Epithelial cell of esophagus (primary cell): ENCODE measurements at places on chromosomes 16 and 17.

GRCh38 chr17:80584176-80584905 is 39.7 kb downstream of the RPTOR start:
- DNase-seq, result no peak

DNA sequence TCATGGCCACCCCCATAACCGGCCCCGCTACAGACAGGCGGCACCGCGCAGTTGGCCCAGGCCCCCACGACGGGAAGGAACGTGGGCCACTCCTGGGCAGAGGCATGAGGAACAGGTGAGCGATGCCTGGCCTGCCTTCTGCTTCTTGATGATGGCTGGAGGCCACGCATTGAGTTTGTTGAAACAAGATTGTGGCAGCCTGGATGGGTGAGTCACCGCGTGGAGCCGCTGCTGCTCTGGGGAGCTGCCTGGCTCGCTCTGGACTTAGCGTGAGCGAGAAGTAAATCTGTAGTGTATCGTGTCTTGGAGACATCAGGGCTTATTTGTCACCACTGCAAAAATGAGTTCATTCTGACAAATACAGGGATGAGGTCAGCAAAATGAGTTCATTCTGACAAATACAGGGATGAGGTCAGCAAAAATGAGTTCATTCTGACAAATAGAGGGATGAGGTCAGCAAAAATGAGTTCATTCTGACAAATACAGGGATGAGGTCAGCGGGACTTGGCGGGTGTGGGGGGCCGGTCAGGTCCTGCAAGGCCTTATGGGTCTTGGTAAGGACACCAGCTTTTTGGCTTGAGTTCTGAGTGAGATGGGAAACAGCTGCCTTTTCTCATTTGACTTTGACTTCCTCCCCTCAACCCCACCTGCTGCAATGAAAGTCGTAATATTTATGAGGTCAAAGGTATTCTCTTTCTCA is 93.0 kb downstream of the SEC14L1 start:
- DNase-seq, result peak; percentile 72

GRCh38 chr16:12081048-12081404 is 104.5 kb downstream of the SNX29 start:
- DNase-seq, result no peak

DNA sequence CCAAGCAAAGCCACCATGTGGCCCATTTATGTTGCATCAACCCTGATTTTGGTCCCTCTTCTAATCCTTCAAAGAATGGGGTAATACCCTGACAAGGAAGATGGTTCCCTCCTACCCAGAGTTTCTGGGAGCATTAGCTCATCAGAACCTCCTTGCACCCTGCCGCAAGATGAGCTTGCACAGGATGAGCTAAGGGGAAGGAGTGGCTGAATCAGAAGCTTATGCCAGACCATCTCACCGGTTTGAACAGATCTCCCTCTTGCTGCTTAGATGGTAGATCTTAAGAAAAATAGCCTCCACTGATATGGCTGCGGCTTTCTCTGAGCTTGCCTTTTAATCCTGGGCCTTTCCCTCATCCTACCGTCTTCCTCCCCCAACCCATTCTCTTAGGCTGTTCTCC is 175.1 kb downstream of the SOX9 start:
- DNase-seq, result peak; percentile 71

- peak; percentile 78 for DNase-seq
These were observed 28.0 kb upstream of the MAF start for GRCh38 chr16:79628501-79628975.

- no peak for DNase-seq
These were observed 28.9 kb upstream of the CFAP20 start for GRCh38 chr16:58157951-58158540.

DNA sequence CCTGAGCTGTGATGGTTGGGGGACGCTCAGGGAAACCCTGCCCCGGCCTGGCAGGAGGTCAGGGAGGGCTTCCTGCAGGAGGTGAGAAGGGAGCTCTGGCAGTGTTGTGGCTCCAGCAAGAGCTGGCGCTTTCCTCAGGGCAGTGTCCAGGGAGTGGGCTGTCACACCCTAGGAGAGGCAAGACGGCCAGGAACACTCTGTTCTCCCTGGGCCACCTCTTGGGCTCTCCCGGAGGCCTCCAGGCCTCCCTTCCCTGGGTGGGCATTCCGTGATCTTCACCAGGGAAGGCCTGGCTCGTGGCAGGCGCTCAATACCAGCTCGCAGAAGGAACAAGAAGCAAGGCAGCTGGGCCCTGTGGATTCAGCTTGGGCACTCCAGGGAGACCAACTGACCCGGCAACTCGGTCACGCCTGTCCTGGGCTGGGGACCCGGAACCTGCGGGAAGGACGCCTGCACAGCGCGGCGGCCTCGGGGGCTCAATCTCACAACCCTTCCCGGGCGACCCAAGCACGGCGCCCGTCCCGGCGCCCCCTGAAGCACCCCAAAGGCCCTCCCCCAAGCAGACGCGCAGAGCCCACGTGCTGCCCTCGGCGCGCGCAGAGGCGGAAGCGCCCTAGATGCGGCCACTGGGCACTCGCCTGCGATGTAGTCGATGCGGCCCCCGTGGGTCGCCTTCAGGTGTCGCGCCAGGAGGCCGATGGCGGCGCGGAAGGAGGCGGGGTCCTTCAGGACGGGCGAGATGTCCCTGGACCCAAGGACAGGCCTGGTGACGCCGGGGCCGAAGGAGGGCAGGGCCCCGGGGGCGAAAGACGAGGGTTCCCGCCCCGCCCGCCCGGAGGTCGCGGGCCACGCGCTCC is 588 bp downstream of the APRT start:
- peak; percentile 80 for DNase-seq

- no peak for DNase-seq
These were observed 23.7 kb downstream of the SLC43A2 start for GRCh38 chr17:1604831-1605528.

DNA sequence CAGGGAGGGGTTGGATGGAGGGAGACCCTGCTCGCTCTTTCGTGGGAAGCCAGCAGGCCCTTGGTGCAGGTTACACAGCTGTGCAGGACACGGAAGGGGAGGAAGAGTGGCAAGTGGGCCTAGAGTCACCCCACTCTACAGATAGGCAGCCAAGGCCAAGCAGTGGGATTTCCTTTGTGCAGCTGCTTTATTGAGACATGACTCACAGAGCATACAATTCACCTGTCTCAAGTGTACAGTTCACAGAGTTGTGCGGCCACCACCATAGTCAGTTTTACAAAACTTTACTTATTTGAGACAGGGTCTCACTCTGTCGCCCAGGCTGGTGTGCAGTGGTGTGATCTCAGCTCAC is 91.2 kb upstream of the CIBAR2 start:
- DNase-seq, result peak; percentile 31

- DNase-seq, result no peak
These were observed 28.3 kb downstream of the TRPV2 start for GRCh38 chr17:16443511-16444257.

- DNase-seq, result no peak
These were observed 29.1 kb downstream of the STAT3 start for GRCh38 chr17:42359133-42359532.

DNA sequence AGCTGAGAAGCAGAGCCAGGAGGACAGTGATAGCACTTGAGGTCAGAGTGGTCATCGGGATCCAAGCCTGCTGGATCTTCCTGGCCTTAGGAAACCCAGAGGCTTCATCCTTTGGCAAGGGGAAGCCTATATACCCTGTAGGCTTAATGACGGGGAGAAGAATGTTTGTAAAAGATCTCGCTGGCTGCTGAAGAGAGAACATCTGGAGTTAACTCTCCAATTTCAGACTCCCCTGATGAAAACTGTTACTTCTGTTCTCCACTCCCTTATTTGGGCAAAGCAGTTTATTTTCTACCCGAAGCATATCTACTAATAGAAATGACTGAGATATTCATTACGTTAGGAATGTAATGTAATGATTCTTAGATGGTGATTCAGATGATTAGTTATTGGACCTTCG is 487.0 kb downstream of the CDH13 start:
- no peak for DNase-seq

DNA sequence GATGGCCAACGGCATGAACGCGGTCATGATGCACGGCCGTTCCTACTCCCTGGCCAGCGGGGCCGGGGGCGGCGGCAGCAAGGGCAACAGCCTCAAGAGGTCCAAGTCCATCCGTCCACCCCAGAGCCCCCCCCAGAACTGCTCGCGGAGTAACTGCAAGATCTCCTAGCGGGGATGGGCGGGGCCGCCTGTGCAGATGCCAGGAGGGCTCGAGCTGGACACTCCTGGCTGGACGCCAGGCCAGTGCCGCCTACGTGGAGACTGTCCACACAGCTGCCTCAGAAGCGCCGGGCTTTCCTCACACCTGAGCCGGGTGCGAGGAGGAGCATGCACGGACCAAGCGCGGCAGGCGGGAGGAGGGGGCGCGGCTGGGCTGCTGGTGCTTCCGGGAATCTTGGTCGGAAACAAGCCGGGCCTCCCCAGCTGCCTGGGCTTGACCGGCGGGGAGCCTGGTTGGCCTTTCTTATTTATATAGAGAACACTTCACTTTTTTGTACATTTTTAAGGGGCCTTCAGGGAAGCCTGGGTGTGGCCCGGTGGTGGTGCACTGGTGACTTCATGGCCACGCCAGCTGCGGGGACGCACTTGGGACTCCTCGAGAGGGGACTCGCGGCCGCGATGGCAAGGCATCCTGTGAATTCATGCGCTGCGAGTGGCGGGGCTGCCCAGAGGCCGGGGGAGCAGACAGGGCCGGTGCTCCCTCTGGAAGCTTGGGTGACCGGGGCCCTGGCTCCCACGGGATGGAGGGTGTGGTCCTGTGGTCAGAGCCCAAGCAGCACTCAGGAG is 3.1 kb upstream of the WFIKKN1 start:
- no peak for DNase-seq

GRCh38 chr17:75036643-75037268 is 10.0 kb downstream of the ATP5PD start:
- peak; percentile 74 for DNase-seq

GRCh38 chr16:87691686-87692079 is 74.1 kb downstream of the KLHDC4 start:
- DNase-seq, result no peak

DNA sequence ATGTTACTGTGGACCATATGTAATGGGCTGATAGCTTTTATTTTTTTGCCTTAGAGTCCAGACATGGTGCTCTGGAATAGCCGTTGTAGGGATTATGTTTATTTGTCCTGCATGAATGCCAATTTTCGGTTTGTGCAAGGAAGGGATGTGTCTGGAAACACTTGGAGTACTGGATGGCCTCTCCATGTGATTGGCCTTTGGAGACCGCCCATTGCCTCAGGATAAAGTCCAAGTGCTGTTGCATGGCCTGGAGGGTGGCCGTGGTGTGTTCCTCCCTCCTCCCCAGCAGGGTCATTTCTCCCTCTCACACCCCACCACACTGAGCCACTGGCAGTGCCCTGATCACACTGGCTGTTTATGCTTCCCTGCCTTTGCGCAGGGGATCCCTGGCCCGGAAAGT is 93.9 kb downstream of the MSI2 start:
- no peak for DNase-seq

- peak; percentile 90 for DNase-seq
These were observed 24.7 kb downstream of the IL21R start for GRCh38 chr16:27426423-27427408.

- peak; percentile 19 for DNase-seq
These were observed 543 bp downstream of the TXNDC11 start for GRCh38 chr16:11742093-11742535.

DNA sequence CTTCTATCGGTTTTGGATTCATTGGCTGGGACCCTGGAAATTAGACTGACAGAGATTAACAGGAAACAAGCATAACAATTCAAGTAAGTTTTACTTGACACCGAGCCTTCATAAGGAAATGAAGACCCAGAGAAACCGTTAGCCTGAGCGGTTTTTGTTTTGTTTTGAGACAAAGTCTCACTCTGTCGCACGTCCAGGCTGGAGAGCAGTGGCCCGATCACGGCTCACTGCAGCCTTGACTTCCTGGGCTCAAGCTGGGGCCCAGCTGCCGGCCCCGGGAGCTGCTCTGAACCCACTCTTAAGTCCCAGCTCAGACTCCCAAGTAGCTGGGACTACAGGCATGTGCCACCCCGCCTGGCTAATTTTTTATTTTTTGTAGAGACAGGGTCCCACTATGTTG is 321.3 kb downstream of the SEC14L1 start:
- no peak for DNase-seq

DNA sequence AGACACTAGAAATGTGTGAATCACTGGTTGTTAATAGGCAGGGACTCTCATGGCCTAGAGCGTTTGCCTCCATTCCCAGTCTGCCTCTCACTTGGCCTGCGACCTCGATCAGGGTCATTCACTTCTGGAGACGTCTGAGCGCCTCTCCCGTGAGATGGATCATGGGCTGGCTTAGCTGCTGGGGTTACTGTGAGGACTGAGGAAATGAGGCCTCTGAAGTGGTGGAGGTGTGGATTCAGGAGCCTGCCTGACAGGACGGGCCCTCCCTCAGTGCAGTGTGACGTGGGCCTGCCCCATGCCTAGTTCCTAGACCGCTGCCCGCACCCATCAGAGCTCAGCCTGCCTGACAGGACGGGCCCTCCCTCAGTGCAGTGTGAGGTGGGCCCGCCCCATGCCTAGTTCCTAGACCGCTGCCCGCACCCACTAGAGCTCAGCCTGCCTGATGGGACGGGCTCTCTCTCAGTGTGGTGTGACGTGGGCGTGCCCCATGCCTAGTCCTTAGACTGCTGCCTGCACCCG is 61.9 kb downstream of the BANP start:
- DNase-seq, result peak; percentile 58

DNA sequence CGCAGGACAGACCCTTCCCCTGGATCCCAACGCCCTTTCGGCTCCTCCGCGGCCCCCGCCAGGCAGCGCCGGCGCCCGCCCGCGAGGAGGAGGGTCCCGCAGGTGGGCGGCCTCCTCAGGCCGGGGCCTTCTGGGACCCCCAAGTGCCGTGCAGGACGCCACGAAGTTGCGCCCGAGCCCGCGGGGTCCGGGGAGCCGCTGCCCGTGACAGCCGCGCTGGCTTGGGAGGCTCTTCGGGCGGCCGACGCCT is 504 bp downstream of the ERN1 start:
- DNase-seq, result no peak

GRCh38 chr17:42081516-42082129 is 16.6 kb downstream of the ZNF385C start:
- DNase-seq, result no peak

DNA sequence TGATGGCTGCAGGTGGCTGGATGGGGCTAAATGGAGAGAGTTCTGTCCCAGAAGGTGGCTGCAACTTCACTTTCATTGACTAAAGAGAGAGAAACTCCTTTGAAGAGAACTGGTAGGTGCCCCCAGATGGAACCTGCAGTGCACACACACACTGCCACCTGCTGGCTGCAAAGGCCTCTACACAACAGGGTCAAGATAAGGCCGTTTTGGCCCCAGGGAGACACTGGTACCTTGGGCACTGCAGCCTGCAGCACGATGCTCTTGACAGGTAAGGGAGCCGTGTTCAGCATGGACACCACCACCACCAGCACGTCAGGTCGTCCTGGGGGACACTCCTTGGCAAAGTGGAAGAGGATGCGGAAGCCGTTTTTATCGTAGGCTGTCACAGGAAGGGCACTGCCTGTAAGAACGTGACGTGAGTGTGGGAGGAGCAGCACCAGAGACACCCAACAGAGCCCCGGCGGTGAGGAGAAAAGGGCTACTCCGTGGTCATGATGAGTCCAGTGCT is 22.7 kb downstream of the GGA3 start:
- DNase-seq, result peak; percentile 72
